ENCODE measurements at places on chromosomes 16 and 17.
A peak's percentile ranks its signal among the peaks of the same experiment; 100 is the strongest.

GRCh38 chr17:42249681-42250446 lies 26.3 kb downstream of the STAT5B start:
- no peak for DNase-seq

DNA sequence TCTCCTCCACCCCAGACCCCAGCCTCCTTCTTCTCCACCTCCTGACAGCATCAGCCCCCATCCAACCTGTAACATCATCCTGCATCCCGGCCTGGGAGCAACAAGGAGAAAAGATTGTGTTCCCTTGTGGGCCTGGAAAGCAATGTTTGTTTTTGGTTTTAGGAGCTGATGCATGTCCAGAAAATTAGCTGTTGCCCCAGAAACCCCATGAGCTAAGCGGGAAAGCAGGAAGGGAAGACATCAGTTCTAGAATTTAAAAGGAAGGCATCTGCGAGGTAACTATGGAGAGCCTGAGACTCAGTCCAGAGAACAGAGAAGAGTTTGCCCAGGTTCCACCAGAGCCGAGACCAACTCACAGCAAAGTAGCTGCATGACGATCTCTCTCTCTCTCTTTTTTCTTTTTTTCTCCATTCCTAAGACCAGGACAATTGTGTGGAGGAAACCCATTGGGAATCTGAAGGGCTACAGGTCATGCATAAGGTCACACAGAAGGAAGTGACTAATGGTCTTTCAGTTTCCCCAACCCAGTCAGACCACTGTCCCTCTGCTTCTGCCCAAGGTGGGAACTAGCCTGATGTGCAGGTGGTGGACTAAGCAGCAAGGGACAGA lies 124.4 kb downstream of the SLC39A11 start:
- no peak for DNase-seq

- DNase-seq, result no peak
Observed at GRCh38 chr17:37701496-37701898, 43.4 kb downstream of the HNF1B start.

DNA sequence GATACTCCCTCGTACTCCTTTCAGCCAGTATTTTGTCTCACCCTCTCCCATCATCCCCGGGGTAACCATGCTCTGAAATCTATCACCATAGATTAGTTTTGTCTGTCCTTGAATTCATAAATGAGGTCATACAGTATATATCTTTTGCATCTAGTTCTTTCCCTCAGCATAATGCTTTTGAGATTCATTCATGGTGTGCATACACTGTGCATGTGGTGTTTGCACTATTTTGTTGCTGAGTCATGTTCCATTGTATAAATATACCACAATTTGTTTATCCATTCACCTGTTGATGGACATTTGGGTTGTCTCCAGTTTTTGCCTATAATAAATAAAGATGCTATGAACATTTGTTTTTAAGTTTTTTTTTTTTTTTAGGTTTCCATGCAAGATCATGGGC lies 34.2 kb upstream of the NLRP1 start:
- no peak for DNase-seq

DNA sequence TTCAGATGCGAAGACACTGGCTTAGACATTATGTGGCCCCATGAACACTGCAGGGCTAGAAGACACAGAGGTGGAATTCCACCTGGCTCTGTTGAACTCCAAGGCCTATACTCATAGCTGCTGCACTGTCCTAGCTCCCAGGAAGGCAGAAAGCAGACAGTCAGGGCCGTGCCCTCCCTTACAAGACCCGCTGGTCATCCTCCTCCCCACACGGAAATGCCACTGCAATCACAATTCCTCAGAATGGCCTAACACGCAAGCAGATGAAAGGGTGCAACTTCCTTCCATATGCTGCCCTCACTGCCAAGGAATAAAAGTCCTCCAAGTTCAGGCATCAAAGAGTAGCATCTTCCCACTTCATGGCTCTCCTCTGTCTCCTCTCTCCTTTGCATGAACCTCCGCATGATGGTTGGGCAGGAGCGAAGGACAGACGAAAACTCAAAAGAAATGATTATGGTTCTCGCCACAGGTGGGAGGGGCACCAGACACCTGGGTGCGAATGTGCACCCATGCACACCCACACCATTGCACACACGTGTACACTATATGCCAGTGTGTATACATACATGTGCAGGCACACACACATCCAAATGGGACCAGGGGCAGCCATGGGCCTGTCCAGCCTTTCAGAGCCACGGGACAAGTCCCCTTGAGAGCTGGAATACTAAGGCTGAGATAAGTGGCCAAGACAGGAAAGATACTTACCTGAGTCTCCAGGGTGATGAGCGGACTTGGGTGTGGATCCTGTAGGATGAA lies 113.3 kb downstream of the XYLT1 start:
- no peak for DNase-seq

DNA sequence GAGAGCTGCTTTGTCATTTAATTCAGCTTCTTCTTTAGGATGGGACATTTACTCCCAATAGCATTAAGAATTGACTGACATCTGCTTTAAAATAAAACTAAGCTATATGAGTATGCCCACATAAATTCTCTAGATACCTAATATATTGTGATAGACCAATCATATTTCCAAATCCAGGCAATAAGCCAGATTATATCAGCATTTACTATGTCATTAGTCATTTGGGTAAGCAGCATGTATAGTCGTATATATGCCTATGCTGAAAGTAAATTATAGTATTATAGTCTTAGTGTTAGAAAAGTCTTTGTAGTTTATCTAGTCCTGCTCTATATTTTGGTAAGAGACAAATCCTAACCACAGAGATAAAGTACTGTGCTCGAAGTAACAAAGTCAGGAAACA lies 958.1 kb downstream of the KCNJ2 start:
- no peak for DNase-seq

DNA sequence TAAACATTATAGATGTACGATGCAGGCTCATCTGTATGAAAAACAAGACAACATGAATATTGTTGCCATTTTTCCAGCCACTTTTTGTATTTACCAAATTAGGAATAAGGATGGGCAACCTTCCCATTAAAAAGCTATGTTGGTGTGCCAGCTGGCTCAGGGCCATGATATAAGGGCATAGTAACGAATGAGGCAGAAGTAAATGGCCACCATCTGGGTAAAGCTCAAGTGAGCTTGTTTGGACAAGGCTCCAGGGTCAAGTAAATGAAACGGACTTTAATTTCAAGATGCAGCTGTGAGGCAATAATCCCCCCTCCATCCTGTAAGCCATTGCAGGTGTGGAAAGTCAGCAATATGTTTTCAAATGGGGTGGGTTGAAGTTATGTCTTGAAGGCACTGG lies 930.9 kb upstream of the CDH8 start:
- no peak for DNase-seq

- DNase-seq, result no peak
Observed at GRCh38 chr17:13420878-13421277, 180.9 kb downstream of the HS3ST3A1 start.

- no peak for DNase-seq
Observed at GRCh38 chr16:6947291-6947690, 385.4 kb upstream of the RBFOX1 start.

- DNase-seq, result no peak
Observed at GRCh38 chr16:3283543-3284447, 504 bp downstream of the ZNF263 start.

- no peak for DNase-seq
Observed at GRCh38 chr17:4822835-4823234, 10.3 kb upstream of the MINK1 start.

- peak; percentile 97 for DNase-seq
Observed at GRCh38 chr17:76709077-76709950, 1.5 kb downstream of the MXRA7 start.

GRCh38 chr17:2801841-2802240 lies 5.6 kb downstream of the RAP1GAP2 start:
- DNase-seq, result no peak

GRCh38 chr16:22751104-22751667 lies 62.8 kb upstream of the HS3ST2 start:
- DNase-seq, result no peak

DNA sequence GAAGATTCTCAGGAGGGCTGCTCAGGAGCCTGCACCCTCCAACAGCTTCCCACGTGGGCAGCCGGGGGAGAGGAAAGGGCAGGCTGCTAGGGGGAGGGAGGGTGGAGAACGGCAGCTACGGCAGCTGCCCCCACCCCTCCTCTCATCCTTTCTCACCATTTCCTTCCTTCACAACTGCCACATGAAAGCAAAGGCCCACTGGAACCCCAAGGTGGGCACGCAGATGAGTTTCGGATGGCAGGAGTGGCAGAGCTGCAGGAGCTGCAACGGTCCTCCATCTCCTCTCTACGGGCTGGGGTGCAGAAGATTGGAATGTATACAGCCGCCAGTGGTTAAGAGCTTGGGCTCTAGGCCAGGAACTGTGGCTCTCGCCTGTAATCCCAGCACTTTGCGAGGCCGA lies 77.7 kb downstream of the GAS7 start:
- DNase-seq, result no peak

- DNase-seq, result peak; percentile 58
Observed at GRCh38 chr16:16175296-16175695, 48.0 kb downstream of the ABCC6 start.

DNA sequence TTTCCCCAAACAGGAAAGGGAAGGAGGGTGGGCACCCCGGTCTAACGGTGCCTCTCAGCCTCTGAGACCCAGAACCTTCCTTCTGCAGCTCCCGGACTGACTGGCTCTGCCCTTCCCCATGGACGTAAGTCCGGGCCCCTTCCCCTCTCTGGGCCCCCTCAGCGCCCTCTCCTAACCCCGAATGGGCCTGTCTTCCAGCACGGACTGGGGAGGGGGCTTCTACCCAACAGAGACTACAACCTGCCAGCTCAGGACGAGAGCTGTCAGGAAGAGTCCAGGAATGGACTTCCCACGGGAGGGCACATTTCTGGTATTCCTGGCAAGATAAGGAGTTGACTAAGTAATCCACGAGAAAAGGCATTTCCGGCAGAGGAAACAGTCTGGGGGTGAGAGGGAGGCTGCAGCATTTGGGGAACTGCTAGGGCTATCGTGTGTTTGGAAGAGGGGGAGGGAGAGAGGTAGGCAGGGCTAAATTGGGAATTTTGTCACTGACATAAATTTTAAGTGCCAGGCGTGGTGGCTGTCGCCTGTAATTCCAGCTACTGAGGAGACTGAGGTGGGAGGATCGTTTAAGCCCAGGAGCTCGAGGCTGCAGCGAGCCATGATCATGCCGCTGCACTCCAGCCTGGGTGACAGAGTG lies 12.1 kb upstream of the ALDOA start:
- no peak for DNase-seq

DNA sequence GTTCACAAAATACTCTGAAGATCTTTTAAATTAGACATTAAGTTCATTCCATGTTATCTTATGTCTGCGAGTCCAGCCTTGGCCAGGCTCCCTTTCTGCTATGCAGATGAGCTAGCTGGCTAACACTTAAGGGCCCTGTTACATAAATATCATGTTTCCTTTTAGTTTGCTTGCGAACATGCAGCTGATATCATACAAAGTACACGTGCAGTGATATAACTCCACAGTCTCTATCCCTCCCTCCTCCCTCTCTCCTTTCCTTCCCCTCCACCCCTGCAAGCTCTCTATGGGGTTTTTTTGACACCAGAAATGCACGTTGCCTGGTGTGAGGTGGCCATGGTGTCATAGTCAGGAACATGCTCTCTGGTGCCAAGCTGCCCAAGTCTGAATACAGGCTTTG lies 46.1 kb downstream of the ARHGAP17 start:
- DNase-seq, result no peak

- DNase-seq, result no peak
Observed at GRCh38 chr17:68319410-68320162, 28.3 kb downstream of the ARSG start.

DNA sequence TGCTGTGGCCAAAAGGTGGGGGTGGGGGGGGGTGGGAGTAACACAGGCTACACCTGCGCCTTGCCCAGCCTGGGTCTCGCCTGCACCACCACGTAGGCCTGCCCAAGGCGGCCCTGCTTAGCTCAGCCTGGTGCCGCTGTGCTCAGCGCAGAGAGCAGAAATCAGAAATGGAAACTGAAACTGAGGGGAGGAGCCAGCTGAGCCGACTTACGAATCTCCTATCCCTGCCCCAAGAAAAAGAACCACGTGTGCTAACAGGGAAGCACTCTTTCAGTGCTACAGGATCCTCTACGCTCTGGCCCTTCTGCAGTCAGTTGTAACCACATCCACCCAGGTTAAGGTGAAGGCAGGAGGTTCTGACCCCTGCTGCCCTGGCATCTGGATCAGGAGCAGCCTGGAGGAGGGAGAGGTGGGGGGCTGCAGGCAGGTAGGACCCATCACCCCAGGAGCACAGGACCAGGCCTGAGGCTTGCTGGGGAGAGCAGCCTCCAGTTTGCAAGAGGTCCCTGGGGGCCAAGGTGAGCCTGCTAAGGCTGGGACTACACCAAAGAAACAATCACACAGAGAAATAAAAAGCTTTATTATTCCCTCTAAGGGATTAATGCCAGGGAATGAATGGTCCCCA lies at the start of gene DHX58:
TSS of gene DHX58 (minus strand) at position 163 of the 625 bp plus-strand sequence. CDS start 822 bp downstream, outside the sequence.
- DNase-seq, result no peak

- no peak for DNase-seq
Observed at GRCh38 chr17:80154166-80154565, 7.2 kb upstream of the EIF4A3 start.

- no peak for DNase-seq
Observed at GRCh38 chr17:4150096-4150495, 7.1 kb downstream of the CYB5D2 start.

GRCh38 chr16:31138621-31139578 lies 3.4 kb upstream of the PRSS8 start:
- DNase-seq, result peak; percentile 73

DNA sequence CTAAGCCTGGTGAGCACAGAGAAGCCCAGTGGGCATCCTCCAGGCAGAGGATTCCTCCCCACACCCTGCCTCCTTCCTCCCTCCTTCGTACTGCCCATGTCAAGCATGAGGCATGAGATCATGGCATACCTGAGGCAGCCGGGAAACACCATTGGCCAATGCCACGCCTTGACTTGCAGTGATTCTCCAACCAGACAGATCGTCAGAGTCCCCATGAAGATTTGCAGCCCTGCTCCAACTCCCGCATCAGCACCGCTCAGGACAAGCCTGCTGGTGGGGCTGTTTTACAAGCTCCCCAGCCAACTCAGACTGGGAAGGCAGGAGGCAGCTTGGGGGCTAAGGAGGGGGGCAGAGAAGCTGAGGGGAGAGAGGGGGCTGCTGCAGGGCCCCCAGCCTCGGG lies 2.9 kb upstream of the KRT16 start:
- peak; percentile 29 for DNase-seq

DNA sequence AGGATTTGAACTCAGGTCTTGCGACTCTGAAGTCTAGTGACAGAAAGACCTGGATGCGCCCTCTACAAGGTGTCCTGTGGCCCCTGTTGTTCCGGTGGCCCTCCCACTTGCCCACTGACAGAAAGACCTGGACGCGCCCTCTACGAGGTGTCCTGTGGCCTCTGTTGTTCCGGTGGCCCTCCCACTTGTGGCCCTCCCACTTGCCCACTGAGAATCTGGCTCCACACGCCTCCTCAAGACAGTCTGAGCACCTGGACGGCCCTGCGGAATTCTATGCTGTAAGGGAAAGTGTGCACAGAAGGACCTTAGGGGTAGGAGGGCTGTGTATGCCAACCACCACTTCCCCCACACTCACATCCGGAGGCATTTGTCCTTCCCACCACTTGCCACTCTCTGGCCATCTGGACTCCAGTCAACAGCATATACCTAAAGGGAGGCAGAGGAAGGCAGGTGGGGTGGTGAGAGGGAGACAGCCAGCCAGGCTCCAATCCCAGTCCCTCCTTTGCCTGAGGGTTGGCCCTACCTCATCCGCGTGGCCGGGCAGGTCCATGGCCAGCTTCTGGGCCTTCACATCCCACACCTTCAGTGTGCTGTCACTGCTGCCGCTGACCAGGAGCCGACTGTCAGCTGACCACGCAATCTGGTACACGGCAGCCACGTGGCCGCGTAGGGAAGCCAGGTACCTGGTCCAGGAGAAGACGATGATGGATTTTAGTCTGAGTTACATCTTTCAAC lies 9.1 kb downstream of the NLE1 start:
- DNase-seq, result no peak

Data from SK-N-DZ (cell line).